Caco-2 (cell line): ENCODE measurements at places on chromosomes 2 and 18. TPM values are rescaled to one million over a fixed set of nuclear protein-coding genes. Genes with fewer than 3 reads are reported as not detected.

DNA sequence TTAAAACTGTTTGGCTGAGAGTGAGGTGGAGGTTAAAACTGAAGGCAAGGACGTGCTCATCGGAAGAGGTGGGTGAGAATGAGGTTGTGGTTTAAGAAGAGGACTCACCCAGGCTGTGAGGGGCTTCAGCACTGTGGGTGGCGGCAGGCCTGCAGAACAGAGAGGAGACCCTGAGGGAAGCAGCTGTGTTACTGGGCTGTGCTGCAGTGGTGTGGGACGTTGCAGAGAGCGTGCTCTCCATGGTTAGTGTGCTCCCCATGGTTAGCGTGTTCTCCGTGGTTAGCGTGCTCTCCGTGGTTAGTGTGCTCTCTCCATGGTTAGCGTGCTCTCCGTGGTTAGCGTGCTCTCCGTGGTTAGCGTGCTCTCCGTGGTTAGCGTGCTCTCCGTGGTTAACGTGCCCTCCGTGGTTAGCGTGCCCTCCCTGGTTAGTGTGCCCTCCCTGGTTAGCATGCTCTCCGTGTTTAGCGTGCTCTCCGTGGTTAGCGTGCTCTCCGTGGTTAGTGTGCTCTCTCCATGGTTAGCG lies 68.5 kb upstream of the NFATC1 start:
- DNase-seq, result no peak

- no peak for DNase-seq
Measured at GRCh38 chr2:15275346-15275745, 285.8 kb downstream of the NBAS start.

DNA sequence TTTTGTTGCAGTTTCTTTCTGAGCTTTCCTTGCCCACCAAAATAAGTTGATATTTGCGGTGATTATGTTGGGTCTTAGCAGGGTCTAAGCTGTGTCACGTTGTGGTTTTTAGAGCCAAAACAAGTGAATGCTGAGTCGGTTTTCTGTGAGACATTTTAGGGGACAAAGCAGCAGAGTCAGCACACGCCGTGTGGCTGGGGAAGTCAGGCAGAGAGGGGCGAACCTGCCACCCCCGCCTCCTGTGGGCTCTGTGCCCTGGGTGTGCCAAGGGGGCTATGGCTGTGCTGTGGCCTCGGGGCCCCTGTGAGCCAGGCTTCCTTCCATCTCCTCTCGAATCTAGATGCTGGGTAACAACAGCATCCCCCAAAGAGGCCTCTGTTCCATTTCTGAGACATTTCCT lies 30.8 kb upstream of the TMEM87B start:
- DNase-seq, result no peak

- no peak for DNase-seq
Measured at GRCh38 chr2:167794554-167795255, 452.7 kb downstream of the STK39 start.

GRCh38 chr2:76667821-76668271 lies 854.3 kb downstream of the LRRTM4 start:
- DNase-seq, result no peak

GRCh38 chr2:9302755-9303154 lies 96.1 kb downstream of the ASAP2 start:
- DNase-seq, result no peak

DNA sequence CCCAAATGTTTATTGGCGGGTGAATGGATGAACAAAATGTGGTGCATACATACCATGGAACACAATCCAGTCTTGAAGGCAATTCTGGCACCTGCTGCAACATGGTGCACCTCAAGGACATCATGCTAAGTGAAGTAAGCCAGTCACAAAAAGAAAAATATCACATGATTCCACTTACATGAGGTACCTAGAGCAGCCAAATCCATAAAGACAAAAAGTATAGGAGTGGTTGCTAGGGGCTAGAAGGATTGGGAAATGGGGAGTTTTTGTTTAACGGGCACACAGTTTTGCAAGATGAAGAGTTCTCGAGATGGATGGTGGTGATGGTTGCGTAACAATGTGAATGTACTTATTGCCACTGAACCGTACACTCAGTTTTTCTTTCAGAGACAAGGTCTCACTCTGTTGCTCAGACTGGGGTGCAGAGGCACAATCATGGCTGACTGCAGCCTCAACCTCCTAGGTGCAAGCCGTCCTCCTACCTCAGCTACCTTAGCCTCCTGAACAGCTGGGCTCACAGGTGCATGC lies 90.9 kb upstream of the CERS6 start:
- no peak for DNase-seq

DNA sequence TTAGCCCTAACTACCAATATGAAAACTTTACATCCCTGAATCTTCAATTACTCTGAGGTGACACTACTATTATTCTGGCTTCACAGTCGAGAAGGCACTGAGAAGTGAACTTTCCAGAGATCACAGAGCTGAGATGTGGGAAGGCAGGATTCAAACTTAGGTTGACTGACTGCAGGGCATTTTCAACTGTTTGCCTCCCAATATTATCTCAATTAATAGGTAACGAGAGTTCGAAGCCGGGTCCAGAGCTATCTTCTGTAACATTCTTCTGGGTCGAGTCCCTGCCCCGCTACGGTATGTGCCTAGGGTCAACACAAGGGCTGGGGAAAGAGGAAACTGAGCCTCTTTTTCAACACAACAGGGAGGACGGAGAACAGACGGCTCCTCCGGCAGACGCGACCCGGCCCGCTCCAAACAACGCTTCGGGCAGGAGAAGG lies 740 bp downstream of the CHMP3 start:
- DNase-seq, result no peak

DNA sequence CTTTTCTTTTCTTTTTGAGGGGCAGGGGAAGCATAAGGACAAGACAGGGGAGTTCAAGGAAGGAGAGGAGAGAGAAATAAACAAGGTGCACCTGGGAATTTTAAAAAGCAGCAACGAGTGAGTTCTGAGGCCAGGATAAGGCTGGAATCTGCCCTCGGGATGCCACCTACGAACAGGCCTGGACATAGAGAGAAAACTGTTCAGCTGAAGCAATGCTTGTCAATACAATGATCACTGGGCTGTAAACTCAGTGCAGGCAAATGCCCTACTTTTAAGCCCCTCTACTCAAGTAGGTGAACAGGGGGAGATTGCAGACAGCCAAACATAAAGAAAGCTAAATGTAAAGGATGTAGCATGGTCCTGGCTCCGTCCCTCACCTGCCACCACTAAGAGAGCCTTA lies 330.5 kb downstream of the ETAA1 start:
- DNase-seq, result no peak

- no peak for DNase-seq
Measured at GRCh38 chr2:25310965-25311864, 30.5 kb downstream of the DNMT3A start.

DNA sequence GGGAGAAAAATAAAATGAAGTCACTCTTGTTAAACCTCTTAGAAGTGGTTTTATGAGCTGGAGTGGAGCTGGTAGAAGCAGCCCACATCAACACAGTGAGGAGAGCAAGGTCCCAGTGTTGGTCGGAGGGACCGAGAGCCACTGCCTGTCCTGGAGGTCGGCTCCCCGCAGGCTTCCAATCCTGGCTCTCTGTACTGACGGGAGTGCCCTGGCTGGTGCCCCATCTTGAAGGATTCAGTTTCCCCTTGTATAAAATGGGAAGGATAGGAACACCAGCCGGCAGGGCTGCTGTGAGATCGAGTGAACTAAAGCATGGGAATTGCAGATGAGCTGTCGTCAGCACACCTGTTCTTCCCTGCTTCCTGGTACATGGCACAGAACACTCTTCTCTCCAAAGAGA lies 104.3 kb upstream of the ID2 start:
- no peak for DNase-seq

DNA sequence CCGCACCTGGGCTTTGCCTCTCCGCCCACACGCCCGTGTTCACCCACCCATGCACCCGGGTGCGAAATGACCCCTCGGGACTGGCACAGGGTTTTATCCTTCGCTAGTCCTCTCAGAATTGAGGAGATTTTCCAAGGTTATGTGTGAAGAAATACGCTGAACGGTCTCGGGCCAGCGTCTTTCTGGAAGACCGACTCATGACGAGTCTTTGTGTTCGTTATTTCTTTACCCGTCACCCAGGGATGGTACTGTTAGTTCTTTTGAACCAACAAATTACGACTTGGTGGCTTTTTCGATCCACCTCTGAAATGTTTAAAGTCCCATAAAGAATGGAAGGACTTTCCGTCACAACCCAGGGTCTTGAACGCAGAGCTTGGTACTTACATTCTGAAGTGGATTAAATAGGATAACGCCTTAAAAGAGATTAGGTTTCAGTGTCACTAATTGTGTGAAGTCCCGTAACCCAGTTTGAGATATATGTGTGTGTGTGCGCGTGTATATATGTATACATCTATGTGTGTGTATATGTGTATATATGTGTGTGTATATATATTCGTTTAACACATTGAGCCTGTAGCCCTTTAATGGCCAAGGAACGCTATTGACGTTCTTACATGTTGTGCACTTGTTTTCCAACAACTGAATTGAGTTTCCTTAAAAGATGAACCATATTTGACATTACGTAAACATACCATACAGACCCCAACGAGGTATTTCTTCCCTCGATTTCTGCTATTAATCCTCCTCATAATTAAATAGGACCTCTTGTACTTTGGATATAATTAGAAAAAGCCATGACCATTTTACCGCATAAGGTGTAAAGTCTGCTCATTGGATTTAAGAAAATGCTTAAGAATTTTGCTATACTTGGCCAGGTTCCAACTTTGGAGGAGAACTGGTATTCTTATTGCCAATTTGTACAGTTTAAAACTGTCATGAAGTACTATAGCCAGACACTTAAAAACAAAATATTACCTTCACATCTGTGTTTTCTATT lies 889 bp downstream of the ZC3H15 start:
- no peak for DNase-seq

- no peak for DNase-seq
Measured at GRCh38 chr2:192539306-192539705, 344.6 kb upstream of the TMEFF2 start.

DNA sequence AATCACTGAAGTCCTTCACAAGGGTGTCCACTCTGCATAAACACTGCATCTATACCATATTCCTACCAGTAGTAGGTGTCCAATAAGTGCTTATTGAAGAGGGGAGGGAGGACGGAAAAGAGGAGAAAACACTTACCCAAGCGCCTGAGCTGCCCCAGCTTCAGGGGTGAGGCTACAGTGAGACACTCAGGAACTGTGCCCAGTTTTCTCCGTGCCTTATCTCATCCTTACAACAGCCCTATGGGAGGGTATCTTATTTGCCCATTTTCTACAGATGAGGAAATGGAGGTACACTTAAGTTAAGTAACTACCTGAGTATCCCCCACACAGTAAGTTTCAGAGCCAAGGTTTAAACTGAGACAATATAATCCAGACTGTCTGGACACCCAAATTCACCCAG lies 41.5 kb downstream of the RNF152 start:
- DNase-seq, result no peak

DNA sequence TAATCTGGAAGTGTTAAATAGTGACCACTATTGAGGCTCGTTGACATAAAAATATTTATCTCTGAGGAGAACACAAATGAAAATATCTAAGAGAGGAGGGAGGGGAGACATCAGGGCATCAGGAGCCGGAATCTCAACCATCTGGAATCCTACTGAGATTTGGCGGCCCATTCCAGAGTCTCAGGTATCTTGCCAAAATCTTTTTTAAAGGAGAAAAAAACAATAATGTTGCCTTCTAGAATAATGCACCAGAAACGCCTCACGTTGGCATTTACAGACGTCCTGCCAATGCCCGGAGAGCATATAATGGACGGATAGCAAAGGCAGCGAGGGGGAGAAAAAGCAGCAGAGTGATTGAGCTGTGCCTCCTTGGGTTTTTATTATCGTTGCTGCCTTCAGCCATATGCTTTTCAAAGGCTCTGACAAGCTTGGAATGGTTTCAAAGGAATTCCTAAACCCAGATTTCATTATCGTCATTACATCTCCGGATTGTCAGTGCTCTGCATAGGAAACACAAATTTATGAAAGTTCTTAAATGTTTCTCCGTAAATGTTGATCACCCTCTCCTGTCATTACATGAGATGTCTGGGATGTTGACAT lies 30.9 kb upstream of the EGR4 start:
- DNase-seq, result no peak

DNA sequence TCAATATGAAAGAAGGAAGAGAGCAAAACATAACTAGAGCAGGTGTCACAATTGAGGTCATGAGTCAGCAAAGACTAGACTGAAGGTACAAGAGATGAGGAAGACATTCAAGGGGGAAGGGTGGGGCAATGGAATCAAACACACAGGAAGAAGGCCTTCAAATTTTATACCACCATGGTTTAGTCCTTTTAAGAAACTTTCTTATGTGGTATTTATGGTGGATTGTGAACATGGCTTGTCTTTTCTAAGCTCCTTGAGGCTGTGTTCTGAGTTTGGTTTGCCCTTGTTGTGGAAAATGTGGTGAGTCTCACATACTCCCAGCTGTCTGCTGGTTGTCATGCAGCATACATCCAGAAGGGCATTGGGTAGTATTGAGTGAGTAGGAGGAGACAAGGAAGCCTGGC lies 62.1 kb downstream of the NABP1 start:
- no peak for DNase-seq

DNA sequence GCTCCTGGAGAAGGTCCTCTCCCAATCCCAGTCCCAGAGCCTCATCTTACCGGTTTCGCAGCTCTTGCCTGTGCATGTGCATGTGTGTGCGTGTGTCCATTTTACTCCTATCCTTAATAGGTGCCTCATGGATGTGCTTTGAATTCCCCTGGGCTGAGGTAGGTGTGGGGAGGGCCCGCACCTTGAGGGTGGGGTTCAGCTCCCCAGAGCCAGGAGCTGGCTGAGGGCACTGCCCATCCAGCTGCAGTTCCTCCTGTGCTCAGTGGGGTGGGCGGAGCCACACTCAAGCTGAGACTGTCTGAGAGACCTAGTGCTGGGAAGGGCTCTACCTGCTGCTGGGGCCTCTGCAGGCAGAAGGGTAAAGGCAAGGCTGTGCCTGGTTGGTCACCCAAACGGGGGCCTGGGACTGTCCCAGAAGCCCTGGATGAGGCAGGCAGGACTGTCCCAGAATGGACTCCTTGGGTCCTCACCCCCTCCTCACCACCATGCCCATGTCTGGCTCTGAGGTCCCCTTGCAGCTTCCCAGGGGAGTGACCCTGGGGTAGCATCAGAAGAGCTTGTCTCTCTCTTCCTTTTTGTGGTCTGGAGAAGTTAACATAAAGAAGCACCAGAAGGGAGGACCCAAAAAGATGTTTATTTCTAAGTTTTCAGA lies 8.9 kb downstream of the GDF7 start:
- DNase-seq, result peak; percentile 79

DNA sequence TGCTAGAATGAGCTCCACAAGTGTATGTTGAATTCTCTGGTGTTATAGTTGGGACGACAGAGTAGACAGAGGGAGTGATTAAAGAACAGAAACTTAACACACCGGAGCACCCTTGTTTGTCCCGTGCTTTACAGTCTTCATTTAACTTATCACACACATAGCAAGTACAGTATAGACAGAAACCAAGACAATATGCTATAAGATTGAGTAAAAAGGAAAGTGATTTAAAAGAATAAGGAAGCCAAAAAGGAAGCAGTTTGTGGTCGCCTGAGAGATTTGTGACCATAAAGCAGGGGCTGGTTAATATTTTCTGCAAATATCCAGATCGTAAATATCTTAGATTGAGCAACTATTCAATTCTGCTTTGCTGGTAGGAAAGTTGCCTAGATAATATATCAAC lies 1128.4 kb downstream of the TSN start:
- no peak for DNase-seq

GRCh38 chr2:224408676-224409075 lies 6.8 kb upstream of the FAM124B start:
- no peak for DNase-seq

Gene VIL1
- total RNA-seq, result 401 and 448 TPM in 2 replicates

Gene FER1L5
- total RNA-seq, result 0.07 and 0.09 TPM in 2 replicates

Gene RAB11FIP5
- 17.3 and 17.4 TPM in 2 replicates for total RNA-seq

Gene ANO7
- total RNA-seq, result 4.1 and 4.7 TPM in 2 replicates

Gene CXCR1
- total RNA-seq, result not detected in 2 replicates
